M059J (cell line): ENCODE measurements at places on chromosomes 1 and 21. TPM values are rescaled to one million over a fixed set of nuclear protein-coding genes. Genes with fewer than 3 reads are reported as not detected.

Gene E2F2
- 2.8 and 3.6 TPM in 2 replicates for total RNA-seq

GRCh38 chr1:229864686-229865230 is 202.3 kb upstream of the GALNT2 start:
- DNase-seq, result no peak

GRCh38 chr1:200512191-200512590 is 102.4 kb upstream of the ZNF281 start:
- peak; percentile 75 for DNase-seq

Gene CFHR3
- total RNA-seq, result not detected in 2 replicates

Gene AIM2
- total RNA-seq, result 1.7 TPM in 1 of 2 replicates, not detected in the other

GRCh38 chr1:93738926-93739325 is 57.3 kb upstream of the BCAR3 start:
- DNase-seq, result peak; percentile 59

DNA sequence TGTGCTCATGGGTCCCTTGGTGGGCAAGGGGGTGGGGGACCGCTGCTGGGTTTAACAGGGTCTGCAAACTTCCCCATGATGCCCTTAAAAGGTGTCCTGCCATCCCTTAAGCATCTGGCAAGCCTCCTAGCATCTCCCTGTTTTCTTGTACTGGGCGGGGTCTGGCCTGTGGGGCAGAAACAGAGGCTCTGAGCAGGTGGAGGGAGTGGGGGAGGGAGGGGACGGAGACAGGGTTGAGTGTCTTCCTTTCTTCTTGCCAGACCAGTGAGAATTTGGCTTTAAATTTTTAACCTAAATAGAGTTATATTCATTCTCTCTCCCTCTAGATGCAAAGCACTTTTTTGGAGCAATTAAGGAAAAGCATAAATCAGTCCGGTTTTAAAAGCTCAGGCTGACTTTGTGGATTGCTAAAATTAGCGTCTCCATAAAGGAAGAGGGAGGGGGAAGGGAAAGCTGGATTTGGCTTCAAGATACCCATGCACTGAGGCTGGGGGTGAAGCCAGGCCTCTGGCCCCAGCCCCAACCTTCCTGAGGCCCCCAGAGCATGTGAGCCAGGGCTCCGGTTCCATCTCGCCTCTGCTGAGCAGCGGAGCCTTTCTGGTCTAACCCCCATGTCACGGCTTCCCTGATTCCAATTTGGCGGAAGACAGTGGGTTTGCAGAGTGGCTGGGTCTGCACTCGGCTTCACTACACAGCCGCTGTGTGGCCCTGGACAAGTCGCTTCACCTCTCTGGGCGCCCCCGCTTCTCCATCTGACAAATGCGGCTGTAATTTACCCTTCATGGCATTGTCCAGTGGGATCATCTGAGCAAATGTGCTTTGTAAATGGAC is 25.3 kb downstream of the IGSF21 start:
- no peak for DNase-seq
